ENCODE measurements at places on chromosomes 4 and X. TPM values are rescaled to one million over a fixed set of nuclear protein-coding genes. Genes with fewer than 3 reads are reported as not detected.

GRCh38 chr4:164467493-164467892 is 286.4 kb upstream of the SMIM31 start:
- no peak for DNase-seq

Gene CISD2
- 50.3 TPM for total RNA-seq

GRCh38 chr4:87211249-87211952 is 9.0 kb downstream of the KLHL8 start:
- DNase-seq = no peak

Gene BMP15
- not detected for total RNA-seq

- DNase-seq = no peak
Observed at GRCh38 chr4:101232074-101232776, 115.1 kb downstream of the PPP3CA start.

Gene KLF8
- 6.3 TPM for total RNA-seq

GRCh38 chr4:75845992-75846391 is 56.3 kb downstream of the PPEF2 start:
- DNase-seq = no peak

GRCh38 chr4:118586357-118586790 is 98.8 kb upstream of the METTL14 start:
- no peak for DNase-seq

Gene GAGE10
- not detected for total RNA-seq

- no peak for DNase-seq
Observed at GRCh38 chrX:17496407-17496806, 121.4 kb downstream of the NHS start.

DNA sequence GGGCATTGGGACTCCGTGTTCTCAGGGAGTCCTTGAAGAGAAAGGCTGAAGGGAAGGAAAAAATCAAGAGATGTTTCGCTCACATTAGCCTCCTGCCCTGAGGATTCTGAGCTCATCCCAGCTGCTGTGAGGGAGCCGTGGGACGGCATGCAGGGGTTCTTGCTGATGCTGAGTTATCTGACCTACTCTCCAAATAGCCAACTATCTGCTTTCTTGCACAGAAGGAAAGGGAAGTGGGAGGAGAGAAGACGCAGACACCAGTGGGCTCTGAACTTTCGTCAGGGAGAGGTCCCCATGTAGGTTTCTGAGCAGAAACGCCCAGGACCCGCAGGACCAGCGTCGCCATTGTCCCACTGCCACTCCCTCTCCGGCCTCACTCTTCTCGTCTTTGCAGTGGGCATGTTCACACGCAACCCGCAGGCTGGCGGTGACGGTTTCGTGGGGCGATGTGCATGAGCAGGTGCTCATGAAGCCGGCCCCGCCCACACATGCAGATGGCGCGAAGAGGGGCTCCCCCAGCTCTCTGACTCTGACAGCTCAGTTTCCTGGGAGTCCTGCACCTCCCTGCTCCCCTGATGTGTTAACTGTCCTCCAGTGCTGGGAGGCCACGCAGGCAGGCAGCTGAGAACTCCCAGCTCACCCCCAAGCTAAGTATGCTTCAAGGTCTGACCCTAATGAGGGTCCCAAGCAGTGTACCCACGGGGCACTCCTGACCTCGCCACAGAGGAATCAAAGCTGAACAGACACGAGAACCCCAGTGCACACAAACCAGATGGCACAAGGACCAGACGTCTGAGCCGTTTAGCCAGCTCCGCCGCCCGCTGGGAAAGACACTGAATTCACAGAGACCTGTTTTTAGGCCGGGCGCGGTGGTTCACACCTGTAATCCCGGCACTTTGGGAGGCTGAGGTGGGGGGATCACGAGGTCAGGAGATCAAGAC is 13.6 kb upstream of the ABLIM2 start:
- no peak for DNase-seq

DNA sequence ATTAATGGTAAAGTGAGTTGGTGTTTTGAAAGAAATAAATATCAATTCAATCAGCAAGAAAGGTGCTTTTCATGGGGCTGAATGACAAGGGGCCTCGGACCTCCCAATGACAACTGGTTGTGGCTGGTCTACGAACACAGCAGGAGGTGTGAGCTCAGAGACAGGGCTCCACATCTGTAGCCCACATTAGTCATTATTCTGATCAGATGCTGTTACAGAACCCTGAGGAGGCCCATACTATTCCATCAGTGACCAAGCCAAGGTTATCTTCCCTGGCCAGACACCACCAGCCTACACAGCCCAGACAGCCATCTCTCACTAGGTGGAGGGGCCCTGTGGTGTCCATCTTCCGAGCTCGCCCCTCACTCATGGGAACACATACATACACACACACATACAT is 168.8 kb downstream of the SH3KBP1 start:
- no peak for DNase-seq
